ENCODE measurements at places on chromosomes 2 and 18.

DNA sequence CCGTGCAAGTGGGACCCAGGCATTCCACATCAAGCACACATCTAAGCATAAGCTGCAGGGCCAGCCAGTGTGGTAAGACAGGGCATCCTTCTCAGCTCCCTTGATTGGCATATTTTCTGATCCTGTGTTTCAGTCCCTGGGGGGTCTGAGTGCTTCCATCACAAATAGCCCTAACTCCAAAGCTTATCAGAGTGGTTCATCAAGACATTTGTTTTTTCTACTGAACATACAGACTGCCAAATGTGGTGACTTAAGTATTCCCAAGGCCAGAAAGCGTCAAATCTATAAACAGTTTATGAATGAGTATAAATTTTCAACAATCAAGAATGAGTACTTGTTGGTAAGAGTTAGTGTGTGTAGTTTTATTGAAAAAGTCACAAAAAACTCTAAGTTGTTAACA lies 18.8 kb downstream of the SPRED2 start:
- no peak for DNase-seq

GRCh38 chr18:49059028-49059834 lies 108.5 kb upstream of the SMAD7 start:
- DNase-seq, result no peak

GRCh38 chr2:118177318-118177717 lies 89.0 kb downstream of the INSIG2 start:
- DNase-seq, result no peak

DNA sequence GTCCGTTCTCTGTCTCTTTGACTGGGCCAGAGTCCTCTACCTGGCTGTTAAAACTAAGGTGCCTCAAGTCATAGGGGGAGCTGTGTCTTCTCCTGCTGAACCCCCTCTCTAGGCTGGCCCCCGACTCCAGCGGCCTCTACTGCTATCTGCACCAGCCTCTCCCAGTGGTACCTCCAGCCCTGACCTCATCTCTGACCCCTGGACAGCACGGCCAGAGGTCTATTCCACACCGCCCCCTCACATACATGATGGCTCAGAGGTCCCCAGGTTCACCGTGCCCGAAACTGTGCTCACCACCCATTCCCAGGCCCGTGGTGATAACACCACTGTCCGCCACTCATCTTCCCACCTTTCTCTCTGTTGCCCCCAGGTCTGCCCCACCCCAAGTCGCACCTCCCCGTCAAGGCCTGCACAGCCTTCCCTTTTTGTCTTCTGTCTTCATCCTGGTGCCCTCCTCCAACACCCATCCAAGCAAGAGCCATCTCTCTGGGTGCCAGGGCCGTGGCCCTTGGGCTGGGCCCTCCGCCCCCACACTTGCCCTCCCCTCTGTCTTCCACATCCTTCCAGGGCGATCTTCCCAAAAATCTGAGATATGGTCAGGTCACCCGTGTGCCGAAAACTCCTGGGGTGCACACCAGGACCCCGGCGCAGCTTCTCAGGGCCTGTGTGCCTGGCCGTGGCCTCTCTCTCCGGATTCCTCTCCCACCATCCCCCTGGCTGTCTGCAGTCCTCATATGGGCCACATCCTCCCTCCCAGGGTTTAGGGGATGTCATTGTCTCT lies 134.4 kb upstream of the ID2 start:
- no peak for DNase-seq

- DNase-seq, result peak; percentile 84
Measured at GRCh38 chr2:19120941-19121750, 237.3 kb downstream of the OSR1 start.

DNA sequence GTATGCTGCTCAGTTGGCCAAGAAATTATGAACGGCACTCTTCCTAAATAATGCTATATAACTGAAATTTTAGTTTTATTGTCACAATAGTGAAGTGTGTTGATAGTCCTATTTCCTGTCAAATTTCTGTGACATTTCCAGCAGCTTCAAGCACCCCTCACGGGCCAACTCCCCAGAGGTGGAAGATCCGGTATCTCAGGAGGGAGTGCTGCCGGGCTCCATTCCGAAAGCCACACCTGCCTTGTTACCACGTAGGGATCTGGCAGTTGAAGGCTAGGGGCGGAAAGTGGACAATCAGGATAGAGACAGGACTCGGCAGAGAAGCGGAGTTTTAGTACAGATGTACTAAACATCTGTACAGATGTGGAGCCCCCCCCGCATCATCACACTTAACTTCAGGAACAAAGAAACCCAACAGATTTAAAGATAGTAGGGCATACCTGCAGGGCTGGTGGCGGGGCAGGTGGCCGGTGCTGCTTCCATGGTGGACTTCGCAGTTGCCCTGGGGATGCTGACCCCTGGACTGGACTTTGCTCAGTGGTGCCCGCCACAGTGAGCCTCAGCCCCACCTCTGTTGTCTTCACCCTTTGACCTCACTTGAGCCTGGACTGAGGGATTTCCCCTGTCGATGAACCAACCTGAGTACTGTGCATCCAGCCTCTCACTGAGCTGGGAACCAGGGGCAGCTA lies 22.3 kb downstream of the ASAP2 start:
- no peak for DNase-seq

DNA sequence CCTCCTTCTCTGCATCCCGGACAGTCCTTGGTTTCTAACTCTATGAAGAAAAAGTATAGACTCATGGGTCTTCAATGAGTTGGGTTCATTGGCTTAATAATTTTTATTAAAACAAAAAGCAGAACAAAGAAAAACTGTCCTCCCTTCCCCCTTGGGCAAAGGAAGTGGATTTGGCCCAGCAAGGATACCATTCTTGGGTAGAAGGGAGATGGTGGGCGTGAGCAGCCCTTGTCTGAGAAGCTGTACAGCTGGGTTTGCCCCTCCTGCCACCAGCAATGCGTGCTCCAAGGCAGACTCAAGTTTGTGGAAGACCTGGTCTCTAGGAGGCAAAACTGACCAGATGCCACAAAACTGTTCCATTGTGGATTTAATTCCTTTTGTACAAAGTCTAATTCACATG lies 12.7 kb downstream of the PCARE start:
- DNase-seq, result no peak
